Spleen (tissue), 13 donors: ENCODE measurements at places on chromosomes 6 and 20. TPM values are rescaled to one million over a fixed set of nuclear protein-coding genes. Genes with fewer than 3 reads are reported as not detected.

Gene MAS1
- not detected for total RNA-seq

DNA sequence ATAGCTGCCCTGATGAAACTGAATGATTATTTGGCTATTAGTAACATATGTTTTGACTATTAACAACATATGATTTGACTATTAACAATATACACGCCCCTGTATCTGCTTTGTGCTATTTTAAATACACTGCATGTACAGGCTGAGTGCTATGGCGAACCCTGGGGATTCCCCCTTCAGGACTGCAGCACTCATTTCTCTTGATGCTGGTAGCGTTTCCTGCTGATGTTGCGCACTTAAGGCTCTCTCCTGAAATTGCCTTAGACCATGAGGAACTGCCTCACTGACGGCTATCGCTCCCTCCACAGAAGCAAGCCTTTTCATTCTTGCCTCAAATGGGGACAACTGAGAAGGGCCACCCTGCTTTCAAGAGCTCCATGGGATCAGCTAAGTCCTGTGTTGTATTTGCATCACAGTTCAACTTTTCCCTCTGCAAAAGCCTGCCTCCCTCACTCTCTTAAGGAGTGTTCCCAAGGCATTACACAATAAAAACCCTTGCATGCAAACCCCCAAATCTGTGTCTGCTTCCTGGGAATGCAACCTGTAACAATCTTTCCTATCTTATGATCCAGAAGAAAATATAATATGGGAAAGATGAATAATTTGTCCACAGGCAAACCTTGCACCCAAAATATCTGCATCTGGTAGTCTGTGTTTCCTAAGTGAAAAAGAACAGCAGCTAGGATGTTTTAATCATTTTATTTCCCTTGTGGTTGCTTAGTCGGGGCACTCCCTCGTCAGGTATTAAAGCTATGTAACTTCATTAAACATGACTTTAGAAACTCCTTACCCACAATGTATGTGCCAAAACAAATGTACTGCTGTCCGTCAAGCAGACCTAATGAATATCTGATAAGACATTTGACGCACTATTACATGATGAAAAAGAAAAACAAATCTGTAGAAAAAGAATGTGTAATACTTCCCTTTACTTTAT is 456.4 kb downstream of the COL12A1 start:
- no peaks in the 10 kb centered on the region for H3K4me1 ChIP-seq
- no peaks in the 10 kb centered on the region for H3K27me3 ChIP-seq
- no peak for DNase-seq
- H3K4me3 ChIP-seq = no peak overlapping the region

GRCh38 chr6:168540713-168541291 is 99.8 kb downstream of the SMOC2 start:
- H3K27me3 ChIP-seq = no peaks in the 10 kb centered on the region
- H3K36me3 ChIP-seq = no peaks in the 10 kb centered on the region
- no peak overlapping the region for H3K27ac ChIP-seq

Gene SLC22A1
- total RNA-seq = 2.4 TPM

GRCh38 chr20:11380283-11380682 is 537.4 kb upstream of the BTBD3 start:
- H3K27ac ChIP-seq = no peak overlapping the region
- H3K4me3 ChIP-seq = no peak overlapping the region
- no peaks in the 10 kb centered on the region for H3K4me1 ChIP-seq
- H3K27me3 ChIP-seq = no peaks in the 10 kb centered on the region
- no peak for DNase-seq
